ENCODE measurements at places on chromosomes 5 and 9. TPM values are rescaled to one million over a fixed set of nuclear protein-coding genes. Genes with fewer than 3 reads are reported as not detected.

DMGDH gene
- total RNA-seq = 0.50 TPM

SCGB3A2 gene
- not detected for total RNA-seq

EIF4E1B gene
- not detected for total RNA-seq

SEPTIN8 gene
- total RNA-seq = 70.4 TPM

FUBP3 gene
- total RNA-seq = 28.2 TPM

MLANA gene
- not detected for total RNA-seq

ACOT12 gene
- not detected for total RNA-seq

DND1 gene
- 0.49 TPM for total RNA-seq

MEIKIN gene
- total RNA-seq = not detected

FOXI1 gene
- total RNA-seq = not detected

ZFP37 gene
- total RNA-seq = 0.49 TPM

MVB12B gene
- total RNA-seq = 2.1 TPM

NRG2 gene
- total RNA-seq = 0.57 TPM

TCF7 gene
- 0.31 TPM for total RNA-seq

SLC6A18 gene
- total RNA-seq = not detected

ZNF300 gene
- total RNA-seq = 9.8 TPM

LTC4S gene
- total RNA-seq = not detected

PROB1 gene
- total RNA-seq = 5.8 TPM

PDE8B gene
- not detected for total RNA-seq

OTP gene
- total RNA-seq = not detected

AFAP1L1 gene
- total RNA-seq = 137 TPM

GZMA gene
- total RNA-seq = 0.13 TPM

Data from bladder microvascular endothelial cell (primary cell).